Natural killer cell treated with Interleukin-12 subunit alpha and Interleukin-12 subunit beta and Interleukin-15 and Interleukin-18, amount 100 ng/mL, for 72 hours (primary cell): ENCODE measurements at places on chromosomes 16 and 17. TPM values are rescaled to one million over a fixed set of nuclear protein-coding genes. Genes with fewer than 3 reads are reported as not detected.

The GNAO1 gene
- total RNA-seq = 1.6 TPM

The KRT31 gene
- total RNA-seq = not detected

The CD300A gene
- 43.7 TPM for total RNA-seq

The FN3K gene
- total RNA-seq = 1.6 TPM

The KRT222 gene
- not detected for total RNA-seq

The SNAI3 gene
- total RNA-seq = 1.2 TPM
